Stimulated activated CD4-positive, alpha-beta T cell treated with anti-CD3 and anti-CD28 coated beads, Interleukin-12 subunit alpha, Interleukin-12 subunit beta, amount 100 ng/mL, for 4 hours (primary cell): ENCODE measurements at places on chromosomes 4 and X.
A peak's percentile ranks its signal among the peaks of the same experiment; 100 is the strongest.

DNA sequence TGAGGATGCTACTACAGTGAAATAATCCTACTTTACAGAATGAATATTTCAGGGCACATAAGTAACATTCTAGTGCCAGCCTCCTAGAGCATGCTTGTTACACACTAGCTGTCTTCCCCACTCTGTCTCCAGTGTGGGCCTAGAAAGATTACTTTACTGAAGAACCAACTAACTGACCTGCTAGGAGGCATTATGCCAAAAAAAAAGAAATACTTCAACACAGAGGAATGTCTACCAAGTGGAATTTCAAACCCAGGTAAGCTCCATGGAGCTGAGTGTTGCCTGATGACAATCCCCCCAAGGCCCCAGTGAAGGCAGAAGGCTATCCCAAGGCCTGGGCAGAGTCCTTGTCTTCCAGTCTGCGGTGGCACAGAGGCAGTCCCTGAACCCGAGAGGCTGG, 40.9 kb upstream of the STS start:
- no peak for DNase-seq

DNA sequence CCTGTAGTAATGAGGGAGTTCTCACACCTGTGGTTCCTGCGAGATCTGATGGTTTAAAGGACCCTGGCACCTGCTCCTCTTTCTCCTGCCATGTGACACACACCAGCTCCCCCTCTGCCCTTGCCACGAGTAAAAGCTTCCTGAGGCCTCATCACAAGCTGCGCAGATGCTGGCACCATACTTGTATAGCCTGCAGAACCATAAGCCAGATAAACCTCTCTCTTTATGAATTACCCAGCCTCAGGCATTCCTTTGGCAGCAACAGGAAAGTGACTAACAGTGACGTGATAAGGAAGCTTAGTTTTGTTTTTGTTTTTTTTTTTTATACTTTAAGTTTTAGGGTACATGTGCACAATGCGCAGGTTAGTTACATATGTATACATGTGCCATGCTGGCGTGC, 130.9 kb downstream of the AFAP1 start:
- DNase-seq, result no peak

DNA sequence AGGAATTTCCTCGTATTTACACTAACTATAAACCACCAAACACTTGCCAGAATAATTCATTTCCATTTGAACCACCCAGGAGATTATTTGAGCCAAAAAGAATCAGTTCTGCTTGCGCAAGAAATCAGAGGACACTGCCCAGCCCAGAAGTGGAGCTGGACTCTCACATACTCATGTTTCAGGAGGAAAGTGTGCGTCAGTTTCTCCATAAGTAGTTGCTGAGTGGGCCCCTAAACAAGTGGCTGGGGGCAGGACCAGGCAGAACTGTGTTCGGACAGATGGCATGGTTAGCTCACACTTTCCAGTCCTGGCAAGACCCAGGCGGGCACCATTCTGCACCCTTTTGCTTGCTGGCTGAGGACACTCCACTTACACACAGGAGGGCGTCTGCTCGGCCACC, 38.8 kb downstream of the BTC start:
- DNase-seq, result no peak

GRCh38 chr4:120921456-120922380, 808 bp downstream of the PRDM5 start:
- peak; percentile 52 for DNase-seq

GRCh38 chr4:119870856-119871255, 195.8 kb downstream of the MAD2L1 start:
- DNase-seq, result no peak

- DNase-seq, result no peak
Measured at GRCh38 chr4:151709587-151709986, 51.2 kb downstream of the GATB start.

- no peak for DNase-seq
Measured at GRCh38 chrX:101904996-101905395, 26.8 kb downstream of the ZMAT1 start.

DNA sequence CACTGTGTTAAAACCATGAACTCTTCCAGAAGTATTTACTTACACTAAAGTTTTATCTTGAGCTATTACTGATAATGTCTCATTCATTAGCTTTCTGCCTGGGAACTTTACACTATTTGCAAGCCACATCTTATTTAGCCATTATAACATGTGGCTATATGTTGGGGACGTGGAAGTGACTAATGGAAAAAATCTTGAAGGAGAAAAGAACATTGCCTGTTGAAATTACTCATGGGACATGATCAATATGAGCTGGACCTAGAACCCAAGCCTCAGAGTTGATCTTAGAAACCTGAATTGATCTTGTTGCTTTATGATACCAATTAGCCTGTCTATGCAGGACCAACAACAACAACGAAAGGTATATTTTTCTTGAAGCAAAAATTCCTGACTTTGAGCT, 22.5 kb upstream of the ARHGAP6 start:
- no peak for DNase-seq

GRCh38 chrX:11678158-11678557, 12.4 kb upstream of the ARHGAP6 start:
- DNase-seq, result no peak

DNA sequence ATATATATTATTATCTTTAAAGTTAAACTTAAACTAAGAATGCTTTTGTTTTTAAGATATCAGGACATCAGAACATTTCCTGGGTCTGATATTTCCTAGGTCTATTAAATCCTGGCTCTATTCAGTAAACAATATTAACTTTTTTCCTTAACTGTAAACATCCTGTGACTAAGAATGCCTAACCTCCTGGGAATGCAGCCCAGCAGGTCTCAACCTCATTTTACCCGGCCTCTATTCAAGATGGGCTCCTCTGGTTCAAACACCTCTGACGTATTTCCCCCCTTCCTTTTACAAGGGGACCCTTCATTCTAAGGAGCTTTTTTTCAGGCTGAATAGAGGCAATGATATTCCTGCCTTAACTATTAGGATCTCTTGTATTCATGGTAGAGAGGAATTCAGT, 35.8 kb upstream of the DYNLT3 start:
- DNase-seq, result no peak

DNA sequence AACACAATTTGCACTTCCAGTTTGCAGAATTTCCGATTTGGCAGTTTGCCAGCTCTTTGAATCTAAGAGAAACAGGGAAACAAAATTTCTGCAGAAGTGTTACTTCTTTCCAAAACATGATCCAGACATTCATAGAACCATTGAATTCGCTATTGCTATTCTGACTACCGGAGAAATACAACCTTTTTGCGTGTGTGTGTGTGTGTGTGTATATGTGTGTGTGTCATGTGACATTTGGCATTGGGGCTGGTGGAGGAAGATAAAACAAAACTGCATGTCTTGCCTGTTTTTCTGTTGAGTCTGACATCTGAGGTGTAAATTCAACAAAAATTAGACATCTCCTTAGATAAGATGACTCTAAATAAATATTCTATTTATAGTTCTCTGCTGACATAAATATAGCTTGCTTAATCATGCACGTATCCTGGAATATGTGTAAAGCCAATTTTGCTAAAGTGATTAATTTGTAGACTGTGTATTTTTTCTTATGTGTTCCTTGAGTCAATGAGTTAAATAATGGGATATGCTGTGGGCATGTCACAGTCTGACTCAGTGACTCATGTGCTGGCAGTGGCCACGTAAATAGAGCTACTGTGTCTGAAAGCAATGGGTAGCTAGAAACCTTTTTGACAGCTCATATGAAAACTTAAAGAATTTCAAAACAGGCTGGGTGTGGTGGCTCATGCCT, 98.9 kb downstream of the HPGD start:
- DNase-seq, result no peak

GRCh38 chrX:14291666-14292500, 237.5 kb upstream of the GLRA2 start:
- DNase-seq, result no peak

DNA sequence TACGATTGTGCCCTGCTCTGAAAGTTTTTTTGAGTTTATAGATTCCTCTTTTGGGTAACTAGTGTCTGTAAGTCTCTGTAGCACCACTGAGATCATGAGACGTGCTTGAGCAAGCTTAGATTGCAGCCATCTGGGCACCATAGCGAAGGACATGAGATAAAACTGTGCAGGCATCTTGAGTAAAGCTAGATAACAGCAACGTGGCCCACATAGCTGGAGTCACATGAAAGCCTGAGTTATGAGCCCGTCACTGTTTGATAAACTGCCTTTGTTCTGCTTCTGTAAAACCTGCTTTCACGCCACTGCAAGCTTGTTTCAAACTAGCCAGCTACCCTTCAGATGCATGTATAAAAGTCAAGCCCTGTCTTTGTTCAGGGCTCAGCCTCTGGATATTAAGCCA, 359.1 kb upstream of the CXorf51A start:
- DNase-seq, result no peak

DNA sequence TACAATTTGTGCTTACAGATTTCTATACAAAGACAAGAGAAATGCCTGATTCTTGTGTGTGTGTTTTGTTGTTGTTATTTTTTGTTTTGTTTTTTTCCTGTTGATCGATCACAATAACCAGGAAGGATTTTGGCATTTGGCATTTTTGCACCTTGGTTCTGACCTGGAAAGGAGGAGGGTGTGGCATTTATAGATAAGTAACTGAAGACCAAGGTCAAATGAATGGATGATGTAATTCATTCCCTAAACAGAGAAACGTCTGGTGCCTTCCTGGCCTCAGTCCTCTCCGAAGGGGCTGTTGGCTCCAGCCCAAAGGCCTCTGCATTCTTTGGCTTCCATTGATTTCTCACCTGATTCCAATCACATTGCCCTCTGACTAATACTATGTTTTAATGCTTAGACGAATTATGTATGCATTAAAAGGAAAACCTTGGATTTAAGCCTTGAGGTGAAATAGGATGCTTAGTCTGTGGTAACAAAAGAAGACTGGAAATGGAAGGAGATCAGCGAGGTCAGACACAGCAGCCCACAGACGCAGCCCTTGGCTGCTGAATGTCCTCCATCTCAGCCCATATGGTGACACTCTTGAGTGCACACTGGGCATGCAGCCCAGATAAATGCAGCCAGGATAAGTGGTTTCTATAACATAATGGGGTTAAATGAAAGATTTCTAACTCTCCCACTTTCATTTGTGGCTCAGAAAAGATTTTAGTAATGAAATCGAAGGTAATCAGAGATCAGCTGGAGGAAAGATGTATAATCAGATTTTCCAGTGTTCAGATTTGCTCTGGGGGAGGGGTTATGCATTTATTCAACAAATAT, 60.5 kb upstream of the TRIM2 start:
- DNase-seq, result no peak

DNA sequence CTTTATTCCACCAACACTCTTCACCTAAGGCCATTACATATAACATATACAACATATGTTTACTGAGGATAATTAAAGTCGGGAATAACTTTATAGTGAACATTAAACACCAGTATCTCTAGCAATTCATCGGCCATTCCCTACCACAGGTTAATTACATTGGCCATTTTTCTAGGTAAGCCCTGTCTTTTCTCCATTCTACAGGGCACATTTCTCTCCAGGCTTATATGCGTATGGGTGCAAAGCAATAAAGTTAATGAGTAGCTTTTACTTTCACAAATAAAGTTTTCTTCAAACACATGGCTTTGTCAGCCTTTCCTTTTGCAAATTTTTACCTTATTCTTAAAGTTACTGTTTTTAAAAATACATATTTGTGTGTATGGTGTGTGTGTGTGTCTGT, 111.9 kb upstream of the IQCM start:
- no peak for DNase-seq

DNA sequence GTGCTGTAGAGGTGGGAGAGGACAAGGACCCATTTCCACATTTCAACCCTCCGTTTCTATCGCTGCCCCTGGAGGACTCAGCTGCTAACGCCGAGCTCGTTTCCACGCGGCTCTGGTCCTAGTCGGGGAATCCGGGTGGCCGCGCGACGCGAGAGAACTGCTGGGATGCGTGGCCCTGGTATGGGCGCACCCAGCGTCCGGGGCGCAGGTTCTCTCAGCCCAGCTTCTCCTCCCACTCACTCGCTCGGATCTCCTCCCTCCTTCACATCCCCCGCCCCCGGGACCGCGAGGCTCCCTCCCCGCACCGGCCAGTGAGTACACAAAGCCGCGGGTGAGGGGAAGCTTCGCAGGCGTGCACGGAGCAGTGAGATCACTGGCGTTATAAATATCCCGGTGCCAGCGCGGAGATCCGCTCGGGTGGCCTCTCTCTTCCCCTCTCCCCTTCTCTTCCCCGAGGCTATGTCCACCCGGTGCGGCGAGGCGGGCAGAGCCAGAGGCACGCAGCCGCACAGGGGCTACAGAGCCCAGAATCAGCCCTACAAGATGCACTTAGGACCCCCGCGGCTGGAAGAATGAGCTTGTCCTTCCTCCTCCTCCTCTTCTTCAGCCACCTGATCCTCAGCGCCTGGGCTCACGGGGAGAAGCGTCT, at the start of gene FGF5:
TSS of gene FGF5 (plus strand) at position 412 of the 649 bp plus-strand sequence. CDS start at position 573, 161 bp downstream.
- no peak for DNase-seq

DNA sequence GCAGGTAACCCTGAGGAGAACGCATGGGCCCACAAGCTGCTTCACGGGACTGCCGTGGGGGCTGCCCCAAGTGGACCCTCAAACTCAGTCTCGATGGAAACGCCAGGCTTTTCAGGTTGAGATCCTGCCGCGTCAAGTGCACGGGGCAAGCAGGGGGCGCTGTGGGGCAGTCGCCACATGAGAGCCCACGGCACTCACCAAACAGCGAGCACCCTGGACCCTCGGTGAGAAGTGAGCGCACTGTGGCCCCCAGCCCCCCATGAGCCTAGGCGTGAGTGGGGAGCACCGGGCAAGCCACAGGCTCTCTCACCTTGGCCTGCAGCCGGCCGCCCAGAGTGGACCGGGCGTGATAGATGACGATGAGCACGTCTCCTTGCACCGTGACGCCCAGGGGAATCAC, 50.9 kb upstream of the CPLX1 start:
- DNase-seq, result no peak

DNA sequence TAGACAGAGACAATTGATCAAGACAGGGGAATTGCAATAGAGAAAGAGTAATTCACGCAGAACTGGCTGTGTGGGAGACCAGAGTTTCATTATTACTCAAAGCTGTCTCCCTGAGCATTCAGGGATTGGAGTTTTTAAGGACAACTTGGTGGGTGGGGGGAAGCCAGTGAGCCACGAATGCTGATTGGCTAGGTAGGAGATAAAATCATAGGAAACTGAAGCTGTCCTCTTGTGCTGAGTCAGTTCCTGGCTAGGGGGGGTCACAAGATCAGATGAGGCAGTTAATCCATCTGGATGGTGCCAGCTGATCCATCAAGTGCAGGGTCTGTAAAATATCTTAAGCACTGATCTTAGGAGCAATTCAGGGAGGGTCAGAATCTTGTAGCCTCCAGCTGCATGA, 358.6 kb downstream of the GPM6A start:
- DNase-seq, result no peak

DNA sequence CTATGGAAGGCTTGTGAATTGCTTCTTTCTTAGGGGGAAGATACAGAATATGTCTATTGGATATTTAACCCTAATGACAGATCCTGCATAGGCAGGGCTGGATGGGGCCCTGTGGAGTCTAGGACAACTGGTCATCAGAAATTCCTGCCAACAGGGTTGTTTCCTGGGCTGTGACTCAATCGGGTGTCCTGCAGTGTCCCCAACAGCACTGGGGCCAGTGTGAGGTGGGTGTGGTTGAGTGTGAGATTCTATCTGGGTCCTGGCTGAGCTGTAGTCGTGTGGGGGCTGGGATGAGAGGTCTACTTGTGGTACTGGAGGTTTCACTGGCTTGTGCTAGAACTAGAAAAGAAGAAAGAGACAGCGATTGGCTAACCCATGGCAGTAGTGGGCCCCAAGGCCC, 87.3 kb upstream of the WDR1 start:
- DNase-seq, result no peak
